Ovary (tissue), 10 donors: ENCODE measurements at places on chromosomes 2 and 18.

- DNase-seq = no peak
Measured at GRCh38 chr18:51941999-51942398, 398.0 kb upstream of the DCC start.

DNA sequence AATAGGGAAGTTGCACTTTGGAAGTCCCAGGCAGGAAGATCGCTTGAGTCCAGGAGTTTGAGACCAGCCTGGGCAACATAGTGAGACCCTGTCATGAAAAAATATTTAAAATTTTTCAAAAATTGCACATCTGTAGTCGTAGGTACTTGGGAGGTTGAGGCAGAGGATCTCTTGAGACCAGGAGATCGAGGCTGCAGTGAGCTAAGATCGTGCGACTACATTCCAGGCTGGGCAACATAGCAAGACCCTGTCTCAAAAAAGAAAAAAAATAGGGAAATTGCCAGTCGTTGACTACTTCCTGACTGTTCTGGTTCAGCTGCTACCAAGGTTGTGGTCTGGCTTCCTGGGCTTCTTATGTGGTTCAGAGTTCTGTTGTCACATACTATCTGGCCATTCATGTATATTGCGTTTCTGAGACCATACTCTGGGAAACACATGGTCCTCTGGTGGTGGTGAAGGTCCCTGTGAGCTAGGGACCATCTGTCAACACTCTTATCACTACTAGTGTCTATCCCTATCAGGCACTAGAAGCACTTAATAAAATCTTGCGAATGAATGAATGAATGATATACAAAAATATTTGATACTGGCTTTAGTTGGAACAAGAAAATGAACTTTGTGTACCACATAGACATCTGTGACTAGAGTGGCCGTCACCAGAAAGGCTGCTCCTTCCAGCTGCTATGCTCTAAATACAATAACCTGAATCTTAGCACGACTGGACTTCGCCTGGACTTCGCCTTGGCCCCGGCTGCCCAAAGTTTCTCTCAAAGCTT, 861 bp upstream of the KLHL23 start:
- no peak for DNase-seq

- no peak for DNase-seq
Measured at GRCh38 chr2:62383846-62384245, 122.1 kb downstream of the TMEM17 start.

DNA sequence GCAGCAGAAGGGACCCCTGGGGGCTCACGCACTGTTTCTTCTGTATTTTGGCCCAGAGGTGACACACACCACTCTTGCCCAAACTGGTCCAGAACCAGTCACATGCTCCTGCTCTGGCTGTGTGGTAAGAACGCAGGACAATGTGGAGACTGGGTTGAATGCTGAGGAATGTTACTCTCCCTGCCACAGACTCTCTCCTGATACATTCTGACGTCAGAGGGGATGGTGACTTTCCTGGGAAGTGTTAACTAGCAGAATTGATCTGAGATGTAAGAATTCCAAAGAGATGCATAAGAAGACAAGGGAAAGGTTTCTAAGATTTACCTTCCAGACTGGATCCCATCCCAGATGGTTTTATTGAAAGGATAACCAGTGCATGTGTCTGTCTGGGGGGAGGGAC, 100.8 kb downstream of the ASB1 start:
- DNase-seq = no peak
